ENCODE measurements at places on chromosomes 11 and 22.

GRCh38 chr11:43555816-43556611 is 124.5 kb upstream of the HSD17B12 start:
- DNase-seq: no peak

DNA sequence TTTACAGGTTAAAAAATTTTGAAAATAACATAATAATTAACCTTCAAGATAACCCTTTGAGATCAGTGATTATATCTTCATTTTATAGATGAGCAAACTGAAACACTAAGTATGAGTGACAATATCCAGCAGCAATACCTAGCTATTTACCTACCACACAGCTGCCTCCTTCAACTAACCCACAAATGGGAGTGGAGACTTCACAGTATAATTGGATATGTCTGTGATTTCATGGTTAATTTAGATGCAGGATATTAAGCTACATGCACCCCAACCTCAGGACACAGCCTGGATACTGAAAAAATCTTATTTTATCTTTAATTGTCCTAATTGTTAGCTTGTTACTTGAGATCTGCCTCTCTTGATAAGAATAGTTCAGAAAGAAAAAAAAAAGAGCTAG is 297.2 kb upstream of the ANO5 start:
- no peak for DNase-seq

DNA sequence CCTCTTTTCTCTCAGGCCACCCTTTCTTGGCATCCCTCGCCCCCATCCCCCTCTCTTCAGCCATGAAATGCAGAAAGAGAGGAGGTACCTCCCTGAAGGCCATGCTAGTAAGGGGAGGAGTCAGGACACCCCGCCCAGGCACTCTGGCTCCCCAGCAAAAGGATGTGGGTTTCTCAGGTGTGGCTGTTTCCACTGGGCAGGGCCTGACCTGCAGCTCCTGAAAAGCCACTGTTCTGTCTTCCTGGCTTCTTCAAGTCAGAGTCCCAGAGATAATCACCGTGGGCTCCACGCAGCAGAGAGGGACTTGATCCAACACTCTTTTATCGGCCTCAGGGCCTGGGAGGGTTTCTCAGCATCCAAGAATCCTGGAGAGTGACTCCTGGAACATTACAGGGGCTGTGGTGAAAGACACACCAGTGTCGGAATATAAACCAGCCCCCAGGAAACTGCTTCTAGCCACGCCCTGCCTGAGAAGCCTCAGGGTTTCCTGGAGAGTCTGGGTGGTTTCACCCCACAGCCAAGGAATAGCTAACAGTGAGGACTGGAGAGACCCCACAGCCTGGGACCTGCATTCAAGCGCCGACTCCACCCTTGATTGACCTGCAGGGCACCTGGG is 45.7 kb upstream of the TSPAN18 start:
- DNase-seq: no peak

DNA sequence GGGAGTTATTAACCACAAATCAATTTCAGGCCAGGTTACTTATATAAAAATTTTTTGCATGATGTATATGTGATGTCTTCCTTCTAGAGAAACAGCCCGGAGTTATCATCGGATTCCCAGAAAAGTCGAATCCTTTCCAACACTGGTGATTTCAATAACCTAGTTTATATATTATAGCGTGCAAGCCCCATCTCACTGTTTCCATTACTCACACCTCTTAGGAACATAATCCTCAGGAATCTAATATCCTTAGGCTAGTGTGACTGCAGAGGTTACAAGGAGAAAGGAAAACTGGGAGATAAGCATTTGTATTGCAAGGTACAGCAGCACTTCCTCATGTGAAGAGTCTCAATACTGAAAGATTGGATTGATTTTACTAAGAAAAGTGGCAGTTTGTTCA is 20.3 kb downstream of the ARHGAP20 start:
- no peak for DNase-seq

- no peak for DNase-seq
Measured at GRCh38 chr11:39724404-39724803, 1735.0 kb downstream of the LRRC4C start.

GRCh38 chr22:23395530-23396361 is 184.3 kb downstream of the IGLL1 start:
- no peak for DNase-seq

DNA sequence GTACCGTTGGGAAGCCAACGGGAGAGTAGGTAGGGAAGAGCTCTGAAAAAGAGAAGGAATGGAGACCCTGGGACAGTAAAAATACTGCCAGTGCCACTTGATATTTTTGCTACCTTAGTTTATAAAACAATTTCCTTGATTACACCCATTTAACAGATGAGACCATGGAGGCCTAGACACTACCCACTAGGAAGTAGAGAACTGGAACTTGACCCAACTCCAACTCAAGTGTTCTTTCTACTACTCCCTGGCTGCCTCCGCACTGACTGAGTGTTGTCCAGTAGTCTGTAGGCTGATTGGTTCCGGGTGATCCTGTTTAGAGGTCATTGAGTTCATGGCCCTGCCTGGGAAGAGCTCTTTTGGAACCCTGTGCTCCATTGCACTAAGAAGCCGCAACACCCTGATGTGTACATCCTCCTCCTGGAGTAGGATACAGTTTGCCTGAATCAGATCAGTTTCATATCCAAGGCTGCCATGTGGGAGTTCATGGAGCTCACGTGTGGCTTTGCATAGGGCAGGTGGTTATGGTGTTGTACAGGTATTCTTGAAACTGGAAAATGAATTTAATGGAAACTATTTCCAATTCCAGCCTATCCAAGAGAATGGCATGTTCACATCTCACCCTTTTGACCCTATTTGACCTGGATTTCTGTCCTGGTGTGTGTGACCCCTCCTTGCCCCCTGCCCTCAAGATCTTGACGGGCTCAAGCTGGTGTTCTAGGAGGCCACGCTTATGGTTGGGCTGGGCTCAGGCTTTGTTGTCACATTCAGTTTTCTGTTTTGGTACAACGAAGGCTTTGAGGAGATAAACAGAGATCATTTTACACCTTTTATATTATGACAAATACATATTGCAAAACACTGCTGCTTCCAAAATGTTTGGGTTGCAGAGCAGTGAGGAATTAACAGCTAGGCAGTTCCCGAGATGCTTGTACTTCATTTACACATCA is 102.2 kb upstream of the NNMT start:
- DNase-seq: no peak

DNA sequence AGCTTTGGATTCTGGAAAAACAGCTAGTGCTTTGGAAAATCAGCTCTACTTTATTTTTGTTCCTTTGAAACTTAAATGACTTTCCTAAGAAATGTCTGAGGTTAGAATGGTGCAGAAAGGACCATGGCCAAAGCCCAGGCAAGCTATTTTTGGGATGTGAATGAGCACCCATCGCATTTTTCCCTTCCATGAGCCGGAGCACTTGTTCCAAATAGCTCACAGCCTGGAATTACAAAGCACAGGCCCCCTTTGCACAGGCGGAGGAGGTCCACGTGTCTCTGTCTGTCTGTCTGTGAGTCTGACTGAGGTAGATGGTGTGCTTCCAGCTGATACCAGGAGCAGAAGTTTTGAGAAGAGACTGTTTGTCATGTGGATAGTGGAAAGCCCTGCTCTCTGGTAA is 50.7 kb downstream of the MICAL2 start:
- DNase-seq: no peak

- DNase-seq: no peak
Measured at GRCh38 chr11:44224867-44225501, 85.0 kb downstream of the ALX4 start.

DNA sequence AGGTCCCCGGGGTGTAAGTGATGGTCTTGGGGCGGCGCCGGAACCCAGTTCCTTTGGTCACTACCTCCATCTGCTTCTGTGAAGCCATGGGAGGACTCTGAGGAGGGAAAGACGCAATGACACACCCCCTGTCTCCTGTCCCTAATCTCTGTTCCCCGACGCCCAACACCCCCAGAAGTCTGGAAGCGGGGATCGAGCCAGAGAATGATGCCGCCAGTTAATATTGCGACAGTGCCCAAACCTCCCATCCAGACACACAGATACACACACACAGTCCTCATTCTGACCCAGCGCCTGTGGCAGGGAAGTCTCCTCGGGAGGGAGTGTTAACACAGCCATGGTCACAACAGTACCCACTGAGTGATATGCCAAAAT is 352 bp downstream of the C22orf23 start:
- DNase-seq: no peak

DNA sequence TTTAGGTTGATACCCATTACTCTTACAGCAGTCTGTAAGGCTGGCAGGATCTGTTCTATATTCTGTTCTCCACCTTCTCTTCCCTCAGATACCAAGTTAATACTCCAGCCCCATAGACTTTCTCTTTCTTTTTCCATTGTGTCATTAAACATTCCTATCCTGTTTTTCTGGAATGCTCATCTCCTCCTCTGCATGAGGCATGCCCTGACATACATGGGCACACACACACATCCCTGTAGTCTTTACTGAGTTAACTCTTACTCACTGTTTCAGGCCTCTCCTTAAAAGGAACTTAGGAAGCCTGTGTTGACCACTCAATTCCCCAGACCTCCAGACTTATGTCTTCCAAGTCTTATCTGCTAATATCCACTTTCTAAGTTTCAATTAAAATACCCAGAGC is 476.8 kb downstream of the METTL15 start:
- no peak for DNase-seq

- peak; percentile 63 for DNase-seq
Measured at GRCh38 chr11:67265633-67266448, 432 bp upstream of the GRK2 start.
